ENCODE measurements at places on chromosomes 2 and 18.
A peak's percentile ranks its signal among the peaks of the same experiment; 100 is the strongest.

- peak; percentile 14 for DNase-seq
Observed at GRCh38 chr2:174740721-174741120, 23.6 kb downstream of the CHRNA1 start.

DNA sequence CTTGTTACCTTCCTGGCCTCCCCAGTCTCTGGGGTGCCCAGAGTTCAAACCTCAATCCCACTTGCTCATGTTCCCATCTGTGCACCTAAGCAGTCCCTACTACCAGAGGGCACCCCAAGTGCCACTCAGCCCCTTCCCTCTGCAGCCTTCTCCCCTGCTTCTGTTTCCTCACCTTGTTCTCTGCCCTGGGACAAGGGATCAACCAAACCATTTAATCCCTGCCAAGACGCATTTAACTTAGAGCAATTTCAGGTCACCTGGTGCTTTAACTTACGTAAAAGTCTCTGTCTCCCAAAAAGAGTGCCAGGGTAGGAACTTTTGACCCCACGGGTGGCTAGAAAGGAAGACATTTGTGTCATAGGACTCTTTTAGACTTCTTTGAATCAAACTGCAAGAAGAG is 67.2 kb downstream of the SRD5A2 start:
- DNase-seq = no peak

DNA sequence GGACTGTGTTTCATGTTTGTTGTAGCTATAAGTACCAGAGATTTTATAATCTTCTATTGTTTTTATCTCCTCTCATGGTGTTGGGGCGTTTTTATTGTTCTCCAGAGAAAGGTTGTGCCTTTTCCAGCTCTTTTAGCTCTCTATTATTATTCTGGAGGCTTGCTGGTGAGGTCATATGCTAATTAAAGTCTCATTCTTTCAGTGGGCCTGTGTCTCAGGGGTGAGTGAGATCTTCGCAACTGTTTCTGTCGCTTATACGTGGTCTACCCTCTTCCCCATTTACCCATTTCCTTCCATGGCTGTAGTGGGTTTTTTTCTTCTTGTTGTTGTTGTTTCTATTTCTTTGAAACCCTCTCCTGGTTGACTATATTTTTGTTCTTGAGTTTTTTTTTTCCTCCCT is 584.9 kb downstream of the TMEM182 start:
- DNase-seq = no peak

GRCh38 chr2:140679752-140680151 is 1451.1 kb downstream of the LRP1B start:
- DNase-seq = no peak

- no peak for DNase-seq
Observed at GRCh38 chr2:129469389-129469788, 510.1 kb upstream of the RAB6C start.

DNA sequence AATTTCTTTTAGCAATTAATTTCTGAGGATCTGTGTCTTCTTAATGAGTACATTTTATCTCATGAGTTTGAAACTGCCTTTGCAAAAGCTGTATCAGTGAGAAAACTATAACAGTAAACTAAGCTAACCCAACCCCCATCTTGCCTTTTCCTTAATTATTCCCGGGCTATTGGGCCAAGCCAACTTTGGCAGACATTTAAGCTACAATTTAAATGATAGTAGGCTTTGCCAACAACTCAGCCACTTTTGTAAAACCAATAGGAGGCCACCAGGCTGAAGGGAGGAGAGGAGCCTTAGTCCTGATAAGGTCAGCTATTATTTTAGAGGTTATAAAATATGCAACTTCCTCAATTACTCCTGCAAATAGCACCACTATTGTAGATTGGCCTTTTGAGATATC is 218.0 kb upstream of the KCNJ3 start:
- no peak for DNase-seq

DNA sequence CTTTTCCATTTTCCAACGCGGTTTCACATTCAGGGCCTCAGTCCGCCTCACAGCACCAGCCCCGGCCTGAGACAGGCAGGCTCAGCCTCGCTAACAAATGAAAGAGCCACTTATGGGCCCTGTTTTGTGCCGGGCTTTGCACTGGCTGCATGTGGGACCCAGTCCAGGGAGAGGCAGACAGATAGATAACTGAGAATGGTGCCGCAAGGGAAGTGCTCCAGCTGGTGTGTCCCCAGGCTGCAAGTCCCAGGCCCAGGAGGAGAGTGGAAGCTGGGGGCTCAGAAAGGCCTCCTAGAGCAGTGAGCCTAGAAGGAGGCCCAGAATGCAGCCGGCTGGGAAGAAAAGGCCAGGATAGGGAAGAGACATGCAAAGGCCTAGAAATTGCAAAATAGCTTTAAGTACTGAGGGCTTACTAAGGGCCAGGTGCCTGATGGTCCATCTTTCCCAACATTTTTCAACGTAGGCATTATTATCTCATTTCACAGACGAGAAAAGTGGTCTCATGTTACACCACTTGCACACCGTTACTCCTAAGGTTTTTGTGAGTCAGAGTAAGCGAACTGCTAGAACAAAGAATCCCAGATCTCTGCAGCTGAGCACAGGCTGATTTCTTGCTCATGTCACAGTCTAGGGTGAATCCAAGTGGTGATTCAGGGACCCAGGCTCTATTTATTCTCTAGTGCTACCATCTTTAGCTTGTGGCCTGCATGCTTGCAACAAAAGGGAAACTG is 26.0 kb downstream of the ADRA2B start:
- DNase-seq = no peak

DNA sequence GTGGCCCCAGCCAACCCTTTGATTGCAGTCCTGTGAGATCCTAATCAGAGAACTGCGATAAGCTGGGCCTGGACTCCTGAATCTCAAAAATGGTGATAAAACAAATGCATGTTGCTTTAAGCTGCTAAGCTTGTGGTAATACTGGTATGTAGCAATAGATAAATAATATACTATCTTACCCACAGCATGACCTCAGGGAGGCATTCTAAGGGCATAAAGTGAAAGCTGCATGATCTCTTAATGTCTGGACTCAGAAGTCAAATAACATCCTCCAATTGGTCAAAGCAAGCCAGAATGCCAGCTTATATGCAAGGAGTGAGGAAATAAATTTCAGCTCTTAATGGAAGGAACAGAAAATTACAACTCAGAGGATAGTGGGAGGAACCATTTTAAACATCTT is 246.1 kb downstream of the FSIP2 start:
- DNase-seq = no peak

DNA sequence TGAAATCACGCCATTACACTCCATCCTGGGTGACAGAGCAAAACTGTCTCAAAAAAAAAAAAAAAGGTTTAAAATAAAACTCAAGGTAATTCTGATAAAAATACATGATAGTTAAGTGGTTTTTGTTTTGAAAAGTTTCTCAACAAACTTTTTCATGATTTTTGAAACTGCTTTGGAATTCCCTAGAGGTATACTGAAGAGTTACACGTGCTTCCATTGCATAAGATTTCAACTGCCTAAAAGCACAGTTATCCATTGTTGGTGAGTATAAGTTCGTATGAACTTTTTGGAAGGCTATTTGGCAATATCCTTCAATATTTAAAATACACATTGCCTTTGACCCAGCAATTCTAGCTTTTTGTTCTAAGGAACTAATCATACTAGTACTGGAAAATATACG is 74.9 kb downstream of the USP34 start:
- no peak for DNase-seq

DNA sequence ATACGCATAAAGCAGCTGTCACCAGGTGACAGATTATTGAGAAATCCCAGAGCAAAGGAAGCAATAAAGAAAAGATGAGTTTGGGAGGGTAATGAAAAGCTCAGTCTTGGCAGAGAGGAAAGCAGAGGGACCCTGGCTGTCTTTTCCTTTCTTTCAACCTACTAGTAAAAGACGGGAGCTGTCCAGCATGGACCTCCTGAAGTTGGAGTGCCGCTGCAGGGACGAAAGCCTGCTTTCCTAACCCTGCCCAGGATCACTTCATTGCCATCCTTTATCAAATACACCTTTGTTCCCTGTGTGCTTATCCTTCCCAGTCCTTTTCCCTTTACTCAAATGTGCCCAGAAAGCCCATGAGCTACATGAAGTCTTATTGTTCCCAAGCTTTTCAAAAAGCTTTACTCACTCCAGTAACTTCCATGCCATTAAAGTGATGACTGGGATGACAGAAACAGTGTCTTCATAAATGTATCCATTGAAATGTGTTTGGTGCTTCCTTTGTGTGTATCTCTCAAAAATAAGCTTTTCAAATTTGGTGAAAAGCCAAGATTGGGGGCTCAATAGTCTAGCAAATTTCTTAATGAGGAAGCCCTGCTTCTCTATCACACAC is 3.7 kb upstream of the SPR start:
- DNase-seq = no peak

DNA sequence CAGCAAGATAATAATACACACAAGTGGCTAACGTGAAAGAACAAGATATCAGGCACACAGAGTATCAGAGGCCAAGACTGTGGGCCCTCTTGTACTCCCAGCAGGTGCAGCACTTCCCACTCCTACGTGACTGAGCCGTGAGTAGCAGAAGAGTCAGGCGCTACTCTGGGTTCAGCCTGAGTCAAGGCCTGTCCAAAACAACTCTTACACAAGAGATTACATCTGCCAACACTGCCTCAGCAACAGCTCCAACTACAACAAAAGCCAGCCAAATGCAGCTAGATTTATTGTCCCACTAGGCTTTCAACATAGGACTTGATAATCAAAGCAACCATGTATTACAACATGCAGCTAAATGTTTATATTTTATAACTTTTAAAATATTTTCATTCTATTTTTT is 56.2 kb downstream of the ITSN2 start:
- DNase-seq = no peak

GRCh38 chr18:28504066-28504465 is 327.1 kb upstream of the CDH2 start:
- no peak for DNase-seq

DNA sequence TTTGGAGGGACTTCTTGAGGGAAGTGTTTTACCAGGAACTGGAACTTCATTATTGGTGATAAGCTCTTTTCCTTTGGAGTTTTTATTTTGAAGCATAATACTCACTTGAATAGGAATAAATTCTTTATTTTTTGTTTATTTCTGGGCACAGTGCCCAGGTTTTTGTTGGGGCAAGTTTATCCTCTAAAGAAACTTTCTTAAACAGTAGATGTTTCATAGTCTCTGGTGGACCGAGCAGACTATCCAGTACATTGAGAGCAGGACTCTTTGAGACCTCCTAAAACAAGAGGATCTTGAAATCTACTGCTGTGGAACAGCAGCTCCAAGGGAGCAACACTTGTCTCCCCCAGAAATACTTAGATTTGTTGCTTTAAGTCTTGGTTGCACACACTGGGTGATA is 109.4 kb downstream of the PARD3B start:
- DNase-seq = no peak

GRCh38 chr2:174705321-174705720 is 59.0 kb downstream of the CHRNA1 start:
- DNase-seq = no peak

- DNase-seq = no peak
Observed at GRCh38 chr2:8477552-8478470, 204.0 kb upstream of the ID2 start.

DNA sequence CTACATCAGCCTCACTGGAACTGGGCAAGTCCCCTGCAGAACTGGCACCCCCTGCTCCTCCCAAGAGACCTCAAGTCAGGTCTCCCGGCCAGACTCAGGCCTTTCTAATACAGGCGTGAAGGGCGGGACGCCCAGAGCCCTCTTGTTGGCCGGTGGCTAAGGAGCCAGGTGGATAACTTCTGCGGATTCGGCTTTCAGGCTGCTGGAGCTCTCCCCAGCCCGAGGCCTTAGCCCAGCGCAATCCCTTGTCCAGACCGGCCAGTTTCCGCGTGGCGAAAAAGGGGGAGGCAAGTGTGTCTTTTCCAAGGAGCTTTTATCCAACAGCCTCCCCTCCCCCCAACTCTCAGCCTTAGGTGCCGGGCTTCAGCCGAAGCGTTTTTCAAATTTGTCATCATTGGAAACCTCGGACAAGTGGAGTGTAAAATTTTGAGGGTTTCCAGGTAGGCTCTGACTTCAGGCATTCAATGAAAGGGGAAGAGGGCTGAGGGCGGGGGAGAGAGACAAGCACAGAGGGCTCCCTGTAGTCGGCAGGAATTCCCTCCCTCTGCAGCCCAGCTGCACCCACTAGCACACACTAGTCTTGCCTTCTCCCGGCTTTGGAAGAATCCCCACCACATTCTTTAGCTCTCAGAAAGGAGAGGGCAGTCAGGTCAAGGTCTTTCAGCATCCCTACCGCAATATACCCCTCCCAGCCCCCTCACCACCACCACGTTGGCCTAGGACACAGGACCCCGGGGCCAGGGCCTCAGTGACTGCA is 9.5 kb upstream of the SATB2 start:
- no peak for DNase-seq

GRCh38 chr2:165173215-165173614 is 30.6 kb downstream of the SCN3A start:
- no peak for DNase-seq

DNA sequence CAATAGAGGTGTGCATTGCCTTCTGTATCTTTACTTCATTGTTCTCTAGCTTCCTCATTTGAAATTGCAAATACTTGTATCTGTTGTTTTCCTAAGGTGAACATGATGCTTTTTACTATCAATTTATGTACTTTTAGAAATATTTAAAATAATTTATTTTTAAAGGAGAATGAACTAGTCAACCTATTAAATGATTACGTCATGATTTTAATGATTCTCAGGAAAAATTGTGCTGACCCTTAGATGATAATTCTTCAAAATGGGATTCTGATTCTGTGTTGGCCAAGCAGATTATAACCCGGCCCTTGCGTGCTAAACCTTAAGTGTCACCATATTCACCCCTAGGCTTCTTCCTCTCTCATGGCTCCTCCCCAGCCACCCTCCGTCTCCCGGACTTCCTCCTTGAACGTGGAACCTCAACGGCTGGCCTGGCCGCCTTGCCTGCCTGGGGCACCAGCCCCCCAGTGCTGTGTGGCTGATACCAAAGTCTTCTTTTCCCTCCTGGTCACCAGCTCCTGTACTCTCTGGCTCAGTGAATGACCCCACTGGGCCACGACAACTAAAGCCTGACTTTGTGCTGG is 292.0 kb downstream of the GBX2 start:
- no peak for DNase-seq

- DNase-seq = no peak
Observed at GRCh38 chr2:118706371-118706770, 141.1 kb downstream of the EN1 start.

- DNase-seq = no peak
Observed at GRCh38 chr2:203690441-203691047, 15.9 kb upstream of the CD28 start.
